ENCODE measurements at places on chromosomes 7 and 10.

DNA sequence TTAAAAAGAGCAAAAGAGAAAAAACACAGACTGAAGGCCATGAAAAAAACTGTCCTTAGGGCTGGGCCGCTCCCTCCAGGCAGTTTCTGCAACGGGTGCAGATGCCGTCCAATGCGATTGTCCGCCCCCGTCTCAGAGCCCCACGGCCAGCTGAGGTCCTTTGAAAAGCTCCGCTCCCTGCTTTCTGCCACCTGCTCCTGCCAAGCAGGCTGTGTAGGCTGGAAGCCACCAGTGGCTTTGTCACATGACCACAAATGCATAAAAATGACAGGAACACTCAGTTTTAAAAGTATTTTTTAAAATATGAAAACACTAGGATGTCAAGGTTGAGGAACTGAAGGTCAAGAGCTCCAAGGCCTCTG, 71.7 kb downstream of the AMZ1 start:
- no peak for DNase-seq

DNA sequence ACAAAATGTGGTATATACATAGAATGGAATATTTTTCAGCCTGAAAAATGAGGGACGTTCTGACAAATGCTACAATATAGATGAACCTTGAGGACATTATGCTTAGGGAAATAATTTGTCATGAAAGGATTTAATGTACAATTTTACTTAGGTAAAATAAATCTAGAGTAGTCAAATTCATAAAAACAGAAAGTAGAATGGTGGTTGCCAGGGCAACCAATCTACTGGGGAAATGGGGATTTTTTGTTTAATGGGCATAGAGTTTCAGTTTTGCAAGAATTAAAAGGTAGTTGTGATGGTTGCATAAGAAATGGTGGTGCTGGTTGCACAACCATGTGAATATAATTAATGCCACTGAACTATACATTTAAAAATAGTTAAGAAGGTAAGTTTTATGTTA, 296.0 kb upstream of the SP4 start:
- DNase-seq: no peak

DNA sequence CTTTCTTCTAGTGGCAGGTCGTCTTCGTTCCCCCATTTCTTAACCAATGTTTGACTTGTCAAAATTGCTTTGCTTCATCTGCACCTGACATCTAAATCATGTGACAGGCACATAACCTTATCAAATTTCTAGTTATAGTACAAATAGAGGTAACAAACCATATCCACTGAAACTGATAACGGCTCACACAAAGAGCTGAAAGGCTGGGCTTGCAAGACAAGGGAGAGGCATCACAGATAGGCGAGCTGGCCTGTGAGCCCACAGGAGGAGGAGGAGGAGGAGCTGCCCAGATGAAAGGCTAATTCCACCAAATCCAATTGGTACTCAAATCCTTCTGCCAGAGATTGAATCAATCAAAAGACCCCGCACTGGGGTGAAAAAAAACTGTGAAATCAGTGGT, 80.2 kb upstream of the NEBL start:
- DNase-seq: no peak

GRCh38 chr7:727806-728460, 852 bp upstream of the PRKAR1B start:
- peak; percentile 54 for DNase-seq

GRCh38 chr7:19107356-19108146, 9.9 kb downstream of the TWIST1 start:
- DNase-seq: peak; percentile 72

GRCh38 chr7:102028206-102028826, 210.9 kb downstream of the CUX1 start:
- DNase-seq: no peak

DNA sequence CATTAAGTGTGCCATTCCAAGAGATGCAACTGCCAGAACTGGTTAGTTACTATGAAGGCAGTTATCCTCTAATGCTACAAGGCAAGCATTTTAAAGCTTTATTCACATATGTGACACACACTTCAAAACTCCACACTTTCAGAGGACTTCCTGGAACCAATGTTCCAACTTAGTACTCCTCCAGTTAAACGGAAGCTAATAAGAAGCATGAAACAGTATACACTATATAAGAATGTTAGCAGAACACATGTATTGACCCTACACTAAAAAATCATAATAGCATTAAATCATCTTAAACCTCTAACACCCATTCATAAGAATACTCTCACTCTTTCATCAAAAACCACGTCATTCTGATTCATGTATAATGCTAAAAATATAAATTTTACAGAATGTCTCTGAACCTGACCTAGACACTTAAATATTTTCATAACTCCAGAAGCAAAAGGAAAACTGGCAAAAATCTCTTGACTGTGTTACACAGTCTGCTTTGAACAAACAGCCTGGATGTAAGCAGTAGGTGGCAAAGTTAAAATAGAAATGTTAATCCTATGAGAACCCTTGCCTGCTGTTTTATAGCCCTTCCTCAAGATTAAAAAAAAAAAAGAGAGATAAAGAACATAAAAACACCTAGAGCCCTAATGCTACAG, 135.0 kb downstream of the SEMA3C start:
- DNase-seq: no peak

GRCh38 chr7:158911734-158912133, 55.4 kb downstream of the DYNC2I1 start:
- DNase-seq: no peak

DNA sequence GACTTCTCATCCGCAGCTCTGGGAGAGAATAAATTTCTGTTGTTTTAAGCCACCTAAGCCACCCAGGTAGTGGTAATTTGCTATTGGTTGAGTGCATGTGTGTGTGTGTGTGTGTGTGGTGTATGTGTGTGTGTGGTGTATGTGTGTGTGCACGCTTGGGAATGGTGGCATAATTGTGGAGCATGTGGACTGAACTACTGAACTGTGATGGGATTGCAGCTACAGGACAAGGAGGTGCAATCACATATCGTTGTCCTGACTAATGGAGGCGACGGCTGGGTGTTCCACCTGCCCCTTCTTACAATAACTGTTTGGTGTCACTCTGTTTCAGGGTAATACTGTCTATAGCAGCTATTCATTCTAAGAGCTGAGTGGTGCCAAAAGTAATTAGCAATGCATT, 448.7 kb upstream of the PFKP start:
- DNase-seq: no peak

DNA sequence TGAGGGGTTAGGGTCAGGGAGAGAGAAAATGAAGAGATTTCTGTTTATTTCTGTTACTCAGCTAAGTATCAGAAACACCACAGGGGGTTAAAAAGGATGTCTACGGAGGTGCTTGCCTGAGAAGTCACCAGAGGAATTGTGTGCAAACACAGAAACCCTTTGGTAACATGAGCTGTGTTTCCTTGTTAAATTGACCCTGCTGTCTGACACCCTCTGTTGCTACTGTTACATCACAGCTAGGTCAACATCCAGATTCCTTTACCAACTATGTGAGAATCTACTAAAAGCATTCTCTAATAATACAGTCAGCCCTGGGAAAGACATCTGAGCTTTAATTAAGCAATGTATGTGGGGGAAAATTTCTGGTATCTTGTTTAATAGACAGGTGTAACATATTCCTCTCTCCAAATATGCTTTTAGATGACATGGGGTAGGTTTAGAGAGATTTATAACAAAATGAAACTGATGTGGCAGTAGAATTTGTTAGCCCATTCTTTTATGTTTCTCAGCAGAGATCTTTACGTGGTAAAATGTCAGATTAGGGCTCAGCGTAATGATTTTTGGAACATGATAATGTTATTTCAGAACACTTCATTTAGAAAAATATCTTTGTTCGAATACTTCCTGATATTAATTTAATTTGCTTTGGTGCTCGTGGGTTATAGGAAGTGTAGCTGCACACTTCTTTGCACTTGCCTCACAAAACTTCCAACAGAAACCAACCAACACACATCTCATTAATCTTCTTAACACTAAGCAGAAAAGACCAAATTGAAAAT, 168.0 kb upstream of the AHR start:
- DNase-seq: peak; percentile 58

DNA sequence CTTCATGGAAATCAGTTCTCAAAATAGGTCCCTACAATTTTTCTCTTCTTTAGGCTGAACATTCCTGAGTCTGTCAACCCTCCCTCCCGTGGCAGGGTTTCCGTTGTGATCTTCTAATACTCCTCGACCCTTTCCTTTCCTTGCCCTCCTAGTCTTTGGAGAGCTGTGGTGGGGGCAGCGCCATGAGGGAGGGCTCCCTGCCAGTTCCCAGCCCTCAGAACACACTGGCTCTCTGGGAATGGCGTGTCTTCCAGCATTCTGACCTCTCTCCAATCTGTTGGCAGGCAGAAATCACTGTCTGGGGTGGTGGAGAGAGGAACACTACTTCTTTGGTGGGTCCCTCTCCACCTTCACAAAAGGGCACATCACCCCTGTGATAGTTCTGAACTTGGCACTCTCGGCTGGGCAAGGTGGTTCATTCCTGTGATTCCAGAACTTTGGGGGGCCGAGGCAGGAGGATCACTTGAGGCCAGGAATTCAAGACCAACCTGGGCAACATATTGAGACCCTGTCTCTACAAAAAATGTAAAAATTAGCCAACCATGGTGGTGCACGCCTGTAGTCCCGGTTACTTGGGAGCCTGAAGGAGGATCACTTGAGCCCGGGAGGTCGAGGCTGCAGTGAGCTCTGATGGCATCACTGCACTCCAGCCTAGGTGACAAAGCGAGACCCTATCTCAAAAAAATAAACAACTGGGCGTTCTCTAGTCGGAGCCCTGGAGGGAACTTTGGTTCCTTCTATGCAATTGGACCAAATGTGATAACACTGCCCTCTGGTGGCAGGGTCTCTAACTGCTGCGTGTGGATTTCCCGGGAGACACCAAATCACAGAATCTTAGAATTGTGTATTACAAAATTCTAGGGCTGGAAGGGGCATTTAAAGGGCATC, 13.1 kb upstream of the ARPC1A start:
- peak; percentile 77 for DNase-seq

DNA sequence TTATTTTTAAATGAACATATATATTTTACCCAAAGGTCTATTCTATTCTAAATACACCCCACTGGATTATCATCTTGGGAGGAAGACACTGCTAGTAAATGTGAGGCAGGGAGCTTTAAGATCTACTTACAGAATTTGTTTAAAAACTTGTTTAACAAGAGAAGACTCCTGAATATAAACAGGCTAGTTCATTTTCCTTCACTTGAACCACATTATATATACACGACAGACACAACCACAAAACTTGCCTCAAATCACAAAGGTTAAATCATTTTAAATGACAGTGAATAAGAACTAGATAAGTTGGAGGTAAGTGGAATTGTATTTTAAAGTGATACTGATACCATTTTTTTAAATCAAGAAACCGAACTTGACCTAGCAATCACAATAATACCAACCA, 109.2 kb downstream of the ATE1 start:
- no peak for DNase-seq

GRCh38 chr7:130090745-130091532, 20.6 kb downstream of the KLHDC10 start:
- DNase-seq: no peak

GRCh38 chr7:100602889-100603725, 944 bp downstream of the PCOLCE start:
- DNase-seq: peak; percentile 96

DNA sequence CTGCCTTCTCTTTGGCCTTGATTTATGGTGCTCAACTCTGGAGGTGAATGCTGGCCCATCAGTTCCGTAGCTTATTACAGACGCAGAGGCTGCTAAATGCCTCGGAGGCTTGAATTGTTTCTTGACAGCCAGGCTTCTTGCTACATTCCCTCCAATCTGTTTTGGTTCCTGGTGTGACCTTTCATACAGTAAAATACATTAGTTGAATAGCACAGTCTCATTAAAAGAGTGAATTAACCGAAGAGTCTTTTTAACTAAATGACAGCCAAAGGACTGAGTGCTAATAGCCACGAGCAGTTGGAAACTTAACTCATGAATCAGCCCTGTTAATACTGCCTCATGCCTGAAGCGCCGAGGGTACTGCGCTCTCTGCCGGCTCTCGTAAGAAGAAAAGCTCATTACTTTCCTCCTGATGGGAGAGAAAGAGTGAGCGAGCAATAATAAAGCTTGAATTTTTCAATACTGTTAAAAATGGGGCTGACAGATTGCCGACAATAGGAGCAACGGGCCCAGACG, 236.4 kb upstream of the GPR26 start:
- DNase-seq: no peak

- DNase-seq: peak; percentile 52
Measured at GRCh38 chr7:2542916-2543871, 12.1 kb downstream of the BRAT1 start.

DNA sequence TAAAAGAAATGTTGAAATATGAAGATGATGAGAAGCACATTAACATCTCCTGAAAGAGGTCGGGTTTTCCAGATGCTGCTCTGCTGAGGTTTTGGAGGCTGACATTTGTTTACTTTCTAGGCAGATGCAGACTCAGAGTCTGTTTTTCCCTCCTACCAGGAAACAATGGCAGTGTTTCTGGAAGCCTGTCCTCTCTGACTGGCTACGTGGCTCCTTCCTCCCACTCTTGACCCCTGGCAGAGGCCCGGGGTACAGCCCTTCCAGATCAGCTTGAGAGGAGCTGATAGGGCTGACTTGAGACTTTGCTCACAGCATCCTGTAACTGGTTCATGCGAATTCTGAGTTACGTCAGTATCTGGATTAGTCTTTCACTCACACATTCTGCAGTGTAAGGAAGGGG, 41.1 kb upstream of the IL15RA start:
- DNase-seq: no peak

DNA sequence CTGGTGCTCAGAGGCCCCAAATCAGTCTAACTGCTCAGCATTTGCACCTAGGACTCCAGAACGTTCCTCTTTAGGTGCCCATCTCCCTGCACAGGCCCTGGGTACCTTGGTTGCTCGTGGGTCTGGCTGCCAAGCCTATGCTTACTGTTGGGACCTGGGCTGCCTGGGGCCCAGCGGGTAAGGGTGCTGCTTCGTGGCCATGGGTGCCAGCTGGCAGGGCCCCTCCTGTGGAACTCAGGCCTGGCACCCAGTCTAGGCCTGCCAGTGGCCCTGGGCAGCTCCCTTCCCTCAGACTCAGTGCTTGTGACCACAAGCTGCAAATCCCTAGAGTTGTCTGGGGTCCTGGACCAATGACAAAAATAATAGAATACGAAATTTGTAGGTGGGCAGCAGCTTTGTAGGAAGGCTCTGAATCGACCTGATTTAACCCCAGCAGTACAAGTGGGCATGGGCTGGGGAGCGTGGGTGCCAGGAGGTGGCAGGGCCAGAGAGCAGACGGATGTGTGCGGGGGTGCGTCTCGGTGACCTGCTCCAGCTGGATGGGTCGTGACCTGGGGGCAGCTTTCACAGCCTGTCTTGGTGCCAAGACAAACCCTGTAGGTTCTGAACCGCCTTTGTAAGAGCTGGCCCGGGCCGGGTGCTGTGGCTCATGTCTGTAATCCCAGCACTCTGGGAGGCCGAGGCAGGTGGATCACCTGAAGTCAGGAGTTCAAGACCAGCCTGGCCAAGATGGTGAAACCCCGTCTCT, 69.7 kb downstream of the MKI67 start:
- DNase-seq: no peak

DNA sequence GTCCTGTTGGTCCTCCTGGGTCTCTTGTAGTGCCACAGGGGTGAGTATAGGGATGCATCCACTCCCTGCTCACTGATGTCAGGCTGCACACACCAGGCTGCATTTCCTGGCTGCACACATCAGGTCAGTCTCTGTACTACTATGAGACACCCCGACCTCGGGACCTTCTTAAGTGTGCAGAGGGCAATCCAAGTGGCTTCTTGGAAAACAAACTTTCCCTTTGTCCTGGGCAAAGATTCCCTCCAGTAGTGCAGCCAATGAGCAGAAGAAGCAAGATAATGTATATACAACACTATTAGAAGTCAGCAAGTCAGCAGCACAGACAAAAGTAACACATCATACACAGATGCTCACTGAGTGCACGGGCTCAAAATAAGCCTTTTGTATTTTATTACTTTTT, 493.5 kb downstream of the GRID1 start:
- DNase-seq: peak; percentile 41

- DNase-seq: no peak
Measured at GRCh38 chr10:28054228-28054860, 55.5 kb upstream of the ODAD2 start.
